ENCODE measurements at places on chromosomes 4 and X.

DNA sequence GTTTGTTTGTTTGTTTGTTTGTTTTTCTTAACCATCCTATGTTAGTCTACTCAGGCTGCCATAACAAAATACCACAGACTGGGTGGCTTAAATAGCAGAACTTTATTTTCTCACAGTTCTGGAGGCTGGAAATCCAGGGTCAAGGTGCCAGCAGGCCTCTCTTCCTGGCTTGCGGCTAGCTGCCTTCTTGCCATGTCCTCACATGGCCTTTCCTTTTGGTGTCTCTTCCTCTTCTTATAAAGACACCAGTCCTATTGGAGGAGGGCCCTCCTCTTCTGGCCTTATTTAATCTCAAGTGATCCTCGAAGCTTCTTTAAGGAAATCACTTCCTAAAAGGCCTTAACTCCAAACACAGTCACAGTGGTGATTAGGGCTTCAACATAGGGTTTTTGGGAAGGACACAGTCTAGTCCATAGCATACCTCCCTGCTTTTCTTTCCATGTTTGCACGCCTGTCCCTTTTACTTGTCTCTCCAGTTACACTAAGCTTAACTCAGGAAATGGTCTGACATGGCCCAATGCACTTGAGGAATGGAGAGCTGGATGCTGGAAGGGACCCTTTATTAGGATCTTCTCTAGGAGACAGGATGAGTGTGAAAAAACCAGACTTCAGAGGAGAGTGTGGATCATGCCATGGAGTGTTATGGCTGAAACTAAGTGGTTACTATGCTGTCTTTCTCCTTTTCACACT is 36.0 kb upstream of the MGST2 start:
- DNase-seq = no peak

- DNase-seq = no peak
These were observed 3.9 kb downstream of the FBXO8 start for GRCh38 chr4:174279433-174280155.

DNA sequence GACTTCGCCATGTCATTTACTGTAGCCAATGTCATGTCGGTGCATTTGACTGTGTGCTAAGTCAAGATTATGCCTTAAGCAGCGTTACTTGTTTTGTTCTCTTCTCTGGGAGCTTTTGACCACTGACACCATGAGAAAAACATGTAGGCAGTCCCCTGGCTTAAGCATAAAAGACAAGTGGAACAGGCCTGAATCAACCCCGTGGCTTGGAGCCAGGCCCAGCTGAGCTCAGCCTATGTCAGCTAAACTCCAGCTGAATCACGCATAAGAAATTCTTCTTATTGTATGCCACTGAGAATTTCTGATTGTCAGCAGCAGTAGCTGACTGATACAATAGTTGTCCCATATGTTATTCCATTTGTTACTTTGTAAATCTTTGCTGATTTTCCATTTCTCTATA is 261.9 kb downstream of the CBLL2 start:
- DNase-seq = no peak

DNA sequence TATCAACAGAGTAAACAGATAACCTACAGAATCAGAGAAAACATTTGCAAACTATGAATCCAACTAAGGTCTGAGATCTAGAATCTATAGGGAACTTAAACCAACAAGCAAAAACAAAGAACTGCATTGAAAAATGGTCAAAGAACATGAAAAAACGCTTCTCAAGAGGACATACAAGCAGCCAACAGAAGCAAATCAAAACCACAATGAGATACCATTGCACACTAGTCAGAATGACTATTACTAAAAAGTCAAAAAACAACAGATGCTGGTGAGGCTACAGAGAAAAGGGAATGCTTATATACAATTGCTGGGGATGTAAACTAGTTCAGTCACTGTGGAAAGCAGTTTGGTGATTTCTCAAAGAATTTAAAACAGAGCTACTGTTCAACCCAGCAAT is 255.7 kb downstream of the TMEM47 start:
- DNase-seq = no peak

- peak; percentile 42 for DNase-seq
These were observed 23.2 kb upstream of the ANOS1 start for GRCh38 chrX:8755116-8755515.

GRCh38 chr4:6184169-6184568 is 16.2 kb downstream of the JAKMIP1 start:
- DNase-seq = no peak

- DNase-seq = no peak
These were observed 761.8 kb downstream of the FAM133A start for GRCh38 chrX:94435799-94436198.

GRCh38 chrX:42422961-42423360 is 355.0 kb downstream of the PPP1R2C start:
- DNase-seq = no peak

DNA sequence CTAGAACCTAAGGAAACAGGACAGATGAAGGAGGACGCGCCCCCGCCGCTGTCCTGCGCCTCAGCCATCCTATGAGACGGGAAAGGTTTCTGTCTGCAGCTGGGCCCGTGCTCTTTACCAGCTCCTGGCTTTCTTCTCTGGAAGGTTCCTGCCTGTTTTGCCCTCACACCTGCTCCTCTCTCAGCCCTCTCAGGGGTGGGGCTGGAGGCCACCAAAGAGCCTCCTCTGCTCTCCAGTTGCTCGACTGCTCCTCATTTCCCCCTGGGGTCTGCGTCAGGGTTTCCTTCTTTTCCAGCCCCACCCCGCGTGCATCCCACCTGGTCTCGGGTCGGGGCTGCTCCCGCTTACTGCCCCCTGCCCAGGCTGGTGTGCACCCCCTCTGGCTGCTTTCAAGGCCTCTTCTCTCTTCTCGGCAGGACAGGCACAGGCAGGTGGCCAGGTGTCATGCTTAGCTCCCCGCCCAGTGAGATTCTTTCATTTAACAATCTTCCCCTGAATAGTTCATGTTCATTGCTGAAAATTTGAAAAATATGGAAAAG is 4.6 kb downstream of the HTT-AS start:
- DNase-seq = no peak

GRCh38 chr4:124322234-124323065 is 390.1 kb downstream of the ANKRD50 start:
- no peak for DNase-seq

DNA sequence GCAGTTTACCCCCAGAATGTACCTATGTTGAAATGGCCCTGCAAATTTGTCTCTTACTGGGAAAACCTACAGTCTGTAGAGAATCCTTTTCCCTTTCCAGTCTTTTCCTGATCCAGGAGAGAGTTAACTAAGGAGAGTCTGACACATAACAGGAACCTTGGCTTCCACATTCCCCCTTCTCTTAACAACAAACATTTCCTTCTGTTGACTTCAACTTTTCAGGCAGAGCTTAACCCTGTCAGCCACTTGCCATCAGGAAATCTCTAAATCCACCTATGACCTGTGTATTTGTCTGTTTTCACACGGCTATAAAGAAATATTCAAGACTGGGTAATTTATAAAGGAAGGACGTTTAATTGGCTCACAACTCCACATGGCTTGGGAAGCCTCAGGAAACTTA is 45.6 kb upstream of the GPR78 start:
- DNase-seq = no peak

DNA sequence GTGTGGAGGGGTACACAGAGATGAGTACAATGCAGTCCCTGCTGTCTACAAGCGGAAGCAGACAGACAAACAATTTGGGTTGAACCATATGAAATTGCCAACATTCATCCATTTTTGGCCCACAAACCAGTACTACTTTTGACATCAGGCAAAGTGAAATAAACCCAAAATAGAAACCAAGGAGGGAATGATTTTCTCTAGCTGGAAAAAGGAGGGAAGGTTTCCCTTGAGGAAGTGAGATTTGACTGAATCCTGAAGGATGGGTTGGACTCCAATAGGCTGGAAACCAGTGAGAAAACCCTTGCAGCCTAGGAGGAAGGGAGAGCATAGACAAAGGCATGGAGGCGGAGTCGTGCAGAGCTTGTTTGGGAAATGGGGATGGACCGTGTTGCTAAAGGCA is 63.5 kb upstream of the PJA1 start:
- no peak for DNase-seq

DNA sequence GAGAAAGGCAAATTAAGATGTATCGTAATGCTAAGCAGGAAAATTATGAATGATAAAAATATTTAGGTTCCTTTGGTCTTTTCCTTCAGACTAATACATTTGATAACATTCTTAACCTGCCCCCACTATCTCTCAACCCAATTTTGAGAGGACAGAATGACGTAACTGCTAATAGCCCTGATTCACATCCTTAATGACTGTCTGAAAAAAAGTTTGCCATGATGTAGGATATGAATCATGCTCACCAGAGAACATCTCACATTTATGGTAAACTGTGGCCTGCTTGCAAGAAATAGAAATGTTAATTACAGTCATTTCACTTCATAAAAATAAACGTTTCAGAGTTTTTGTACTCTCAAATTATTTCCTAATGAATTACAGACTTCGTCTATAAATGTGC is 128.0 kb upstream of the VEGFC start:
- DNase-seq = no peak

GRCh38 chrX:131975851-131976250 is 47.3 kb upstream of the STK26 start:
- DNase-seq = no peak

- no peak for DNase-seq
These were observed 96.3 kb downstream of the BANK1 start for GRCh38 chr4:101886826-101887225.

GRCh38 chr4:148445860-148446330 is 3.7 kb upstream of the NR3C2 start:
- no peak for DNase-seq

DNA sequence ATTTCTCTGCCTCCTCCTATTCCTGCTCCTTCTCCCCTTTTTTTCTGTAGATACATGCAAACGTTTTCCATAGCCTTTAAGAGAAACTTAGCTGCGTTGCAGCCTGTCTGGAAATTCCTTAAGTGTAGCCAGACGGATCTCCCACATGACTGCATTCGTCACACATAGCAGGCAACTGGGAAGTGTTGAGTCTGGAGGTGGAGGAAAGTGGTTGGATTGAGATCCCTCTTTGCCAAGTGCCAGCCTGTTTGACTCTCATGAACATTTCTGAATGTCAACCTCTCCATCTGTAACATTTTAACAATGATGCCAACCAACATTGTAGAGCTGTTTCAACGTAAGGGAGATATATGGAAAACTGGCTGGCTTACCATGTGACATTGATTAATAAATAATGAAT is 45.1 kb upstream of the FAM9A start:
- DNase-seq = no peak

DNA sequence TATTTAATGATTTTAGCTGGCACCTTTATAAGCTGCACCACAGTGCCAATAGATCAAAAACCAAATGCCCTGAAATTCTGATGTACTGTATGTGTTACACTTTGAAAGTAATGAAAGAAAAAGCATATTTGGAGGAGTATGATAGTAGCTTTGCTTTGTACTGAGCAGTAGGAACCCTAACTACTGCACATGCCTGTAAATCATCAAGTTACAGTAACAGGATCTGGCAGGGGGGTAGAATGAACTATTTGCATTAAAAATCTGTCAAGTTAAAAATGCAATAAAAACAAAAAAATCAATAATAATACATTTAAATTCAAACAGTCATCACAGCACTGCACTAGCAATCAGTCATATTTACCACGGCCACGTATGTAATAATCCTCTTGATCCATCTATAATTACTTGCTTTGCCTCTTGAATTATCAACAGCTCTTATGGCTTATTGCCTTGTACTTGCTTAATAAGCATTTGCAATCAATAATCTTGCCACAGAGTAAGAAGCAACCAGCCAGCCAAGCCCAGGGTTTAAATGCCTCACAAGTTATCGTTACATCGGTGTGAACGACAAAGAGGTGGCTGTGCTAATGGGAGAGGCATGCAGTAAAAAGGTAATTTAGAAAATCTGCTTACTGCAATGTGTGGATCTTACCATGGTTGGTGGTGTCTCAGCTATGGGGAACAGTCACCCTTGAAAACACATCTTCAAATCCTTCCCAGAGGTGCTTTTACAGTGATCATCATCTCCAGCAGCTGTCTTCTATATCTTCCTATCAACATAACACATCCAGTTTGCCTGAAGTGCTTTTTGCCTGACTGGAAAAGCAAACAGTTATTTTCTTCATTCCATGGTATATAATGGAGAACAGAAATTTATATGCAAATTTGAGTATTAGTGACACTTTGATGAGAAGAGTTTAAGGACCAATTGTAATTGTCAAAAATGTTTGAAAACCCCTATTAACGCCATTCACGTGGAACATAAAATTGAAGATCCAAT is 1812.1 kb upstream of the ADGRL3 start:
- no peak for DNase-seq

GRCh38 chr4:30865691-30866090 is 145.5 kb downstream of the PCDH7 start:
- no peak for DNase-seq

- DNase-seq = no peak
These were observed 79.1 kb upstream of the TFDP3 start for GRCh38 chrX:133297284-133297683.

DNA sequence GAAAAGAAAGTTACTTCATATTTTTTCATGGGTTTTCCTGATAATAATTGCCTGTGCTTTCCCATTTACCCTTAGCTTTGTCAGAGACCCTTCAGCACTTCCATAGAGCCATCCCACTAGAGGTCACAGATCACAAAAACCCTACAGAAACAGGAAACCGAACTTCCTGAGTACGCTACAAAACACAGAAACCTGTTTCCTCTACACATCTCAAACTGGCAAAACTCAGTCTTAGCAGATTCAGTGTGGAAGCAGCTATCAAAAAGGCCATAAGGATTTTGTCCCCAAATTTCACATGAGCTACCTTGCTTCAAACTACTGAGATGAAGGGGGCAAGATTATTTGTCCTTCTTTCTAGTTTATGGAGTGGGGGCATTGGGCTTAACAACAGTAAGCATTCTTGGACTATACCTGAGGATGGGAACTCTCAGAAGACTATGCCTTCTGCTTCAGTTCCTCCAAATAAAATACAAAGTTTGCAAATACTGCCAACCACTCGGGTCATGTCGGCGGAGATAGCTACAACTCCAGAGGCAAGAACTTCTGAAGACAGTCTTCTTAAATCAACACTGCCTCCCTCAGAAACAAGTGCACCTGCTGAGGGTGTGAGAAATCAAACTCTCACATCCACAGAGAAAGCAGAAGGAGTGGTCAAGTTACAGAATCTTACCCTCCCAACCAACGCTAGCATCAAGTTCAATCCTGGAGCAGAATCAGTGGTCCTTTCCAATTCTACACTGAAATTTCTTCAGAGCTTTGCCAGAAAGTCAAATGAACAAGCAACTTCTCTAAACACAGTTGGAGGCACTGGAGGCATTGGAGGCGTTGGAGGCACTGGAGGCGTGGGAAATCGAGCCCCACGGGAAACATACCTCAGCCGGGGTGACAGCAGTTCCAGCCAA is at the start of gene MMRN1:
Gene MMRN1, plus strand, starts transcription at position 206 of the 902 bp plus-strand sequence. Its CDS starts 118 bp downstream, at position 324.
- no peak for DNase-seq

GRCh38 chrX:40156470-40157227 is 58.9 kb upstream of the BCOR start:
- DNase-seq = peak; percentile 65

DNA sequence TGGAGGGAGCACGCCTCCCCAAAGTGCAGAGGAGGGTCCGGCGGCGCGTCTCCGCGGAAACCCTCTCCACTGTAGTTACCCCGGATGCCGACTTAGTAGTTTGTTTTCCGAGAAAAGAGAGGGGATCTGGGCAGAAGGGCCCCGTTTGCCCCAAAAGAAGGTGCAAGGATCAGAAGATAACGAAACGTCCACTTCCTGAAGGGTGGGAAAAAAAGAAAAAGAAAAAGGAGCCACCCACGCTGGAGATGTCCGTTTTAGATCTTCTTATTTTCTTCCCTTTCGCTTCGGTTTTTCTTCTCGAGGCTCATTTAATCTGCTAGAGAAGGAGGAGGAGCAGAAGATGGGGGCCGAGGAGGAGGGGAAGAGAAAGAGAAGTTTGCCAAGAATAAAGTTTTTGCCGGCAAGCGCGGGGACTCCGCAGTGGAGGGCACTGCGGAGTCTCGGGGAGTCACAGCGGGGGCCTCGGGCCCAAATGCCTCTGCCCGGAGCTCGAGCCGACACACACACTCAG is 517 bp downstream of the LEF1 start:
- DNase-seq = no peak

Measured in WERI-Rb-1 (cell line).